ENCODE measurements at places on chromosomes 5 and 9.
A peak's percentile ranks its signal among the peaks of the same experiment; 100 is the strongest.

DNA sequence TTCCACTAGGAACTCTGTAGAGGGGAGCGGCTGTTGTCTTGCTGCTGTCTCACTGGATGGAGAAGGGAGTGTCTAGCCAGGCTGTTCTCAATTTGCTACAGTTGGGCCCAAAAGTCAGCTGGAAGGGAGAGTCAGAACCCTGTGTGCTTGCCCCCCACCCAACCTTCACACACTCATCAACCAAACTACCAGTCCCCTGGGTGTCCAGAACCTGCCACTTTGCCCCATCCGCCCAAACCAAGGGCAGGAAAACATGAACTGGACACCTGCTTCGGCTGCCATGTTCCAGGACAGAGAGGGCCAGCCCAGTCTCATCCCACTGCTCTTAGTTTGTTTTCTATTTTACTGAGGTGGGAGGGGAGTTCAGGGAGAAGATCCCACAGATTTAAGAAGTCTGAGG is 82.1 kb downstream of the S1PR3 start:
- DNase-seq = no peak

GRCh38 chr9:88730780-88731179 is 195.8 kb downstream of the NXNL2 start:
- no peak for DNase-seq

DNA sequence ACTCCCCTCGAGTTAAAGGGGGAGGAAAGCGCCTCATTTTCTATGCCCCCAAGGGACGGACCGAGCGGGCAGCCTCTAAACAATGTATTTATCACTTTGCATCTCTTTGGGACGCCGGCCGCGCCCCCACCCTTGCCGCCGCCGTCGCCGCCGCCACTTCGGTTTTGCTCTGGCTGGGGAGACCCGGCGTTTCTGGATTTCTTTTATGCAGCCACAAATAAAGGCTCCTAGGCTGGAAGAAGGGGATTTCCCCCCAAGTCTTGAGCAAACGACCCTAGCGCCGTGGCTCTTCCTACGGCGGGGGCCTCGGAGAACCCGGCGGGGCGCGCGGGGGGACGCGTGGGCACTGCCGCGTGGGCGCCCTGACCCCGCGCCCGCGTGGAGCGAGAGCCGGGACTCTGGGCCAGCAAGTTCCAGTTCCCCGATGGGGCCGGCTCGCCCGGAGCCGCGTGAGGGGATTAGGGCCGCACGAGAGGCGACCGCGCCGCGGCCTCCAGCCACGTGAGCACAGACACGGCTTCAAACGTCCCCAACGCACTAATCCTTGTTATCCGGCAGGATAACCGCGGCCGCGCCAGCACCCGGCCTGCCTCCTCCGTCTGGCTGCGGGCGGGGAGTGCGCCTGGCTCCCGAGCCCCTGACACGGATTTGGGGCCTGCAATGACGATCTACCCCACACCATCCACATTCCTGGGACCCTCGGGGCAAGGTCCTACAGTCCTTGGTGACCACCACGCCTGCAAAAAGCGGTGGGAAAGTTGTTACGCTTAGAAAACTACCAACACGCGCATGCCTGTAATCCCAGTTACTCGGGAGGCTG is 7.9 kb upstream of the NEUROG1 start:
- DNase-seq = no peak

- DNase-seq = peak; percentile 70
Observed at GRCh38 chr9:122125158-122125508, 32.0 kb upstream of the TTLL11 start.

GRCh38 chr9:104256031-104256695 is 162.1 kb downstream of the SMC2 start:
- DNase-seq = no peak

- no peak for DNase-seq
Observed at GRCh38 chr5:170986598-170986997, 124.8 kb downstream of the RANBP17 start.

DNA sequence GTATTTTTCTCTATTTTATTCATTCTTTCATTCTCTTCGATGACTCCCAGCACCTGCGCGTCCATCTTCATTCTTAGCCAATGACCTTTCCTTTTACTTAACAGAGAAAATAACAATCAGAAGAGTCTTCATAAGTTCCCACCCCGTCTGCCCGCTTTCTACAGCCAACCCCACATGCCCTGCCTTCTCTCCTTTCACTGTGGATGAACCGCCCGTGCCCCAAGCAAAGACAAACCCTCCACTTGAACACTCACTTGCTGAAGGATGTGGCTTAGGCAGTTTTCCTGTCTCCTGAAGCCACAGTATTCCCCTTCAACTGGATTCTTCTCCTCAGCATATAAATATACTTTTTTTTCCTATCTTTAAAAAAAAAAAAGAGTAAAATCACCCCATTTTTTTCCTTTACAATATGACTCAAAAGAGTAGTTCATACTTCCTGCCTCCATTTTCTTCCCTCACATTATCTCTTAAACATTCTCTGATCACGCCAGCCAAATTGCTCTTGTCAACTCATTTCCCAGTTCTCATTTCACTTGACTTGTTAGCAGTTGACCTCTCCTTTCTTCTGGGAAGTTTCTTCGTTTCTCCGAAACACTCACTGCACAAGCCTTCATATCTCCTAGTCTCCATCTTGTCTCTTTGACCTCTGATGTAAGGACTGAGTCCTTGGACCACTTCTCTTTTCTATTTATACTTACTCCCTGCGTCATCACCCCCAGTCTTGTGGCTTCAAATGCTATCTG is 11.1 kb downstream of the NIPSNAP3B start:
- DNase-seq = no peak

- no peak for DNase-seq
Observed at GRCh38 chr9:106560540-106560939, 302.4 kb upstream of the ZNF462 start.

DNA sequence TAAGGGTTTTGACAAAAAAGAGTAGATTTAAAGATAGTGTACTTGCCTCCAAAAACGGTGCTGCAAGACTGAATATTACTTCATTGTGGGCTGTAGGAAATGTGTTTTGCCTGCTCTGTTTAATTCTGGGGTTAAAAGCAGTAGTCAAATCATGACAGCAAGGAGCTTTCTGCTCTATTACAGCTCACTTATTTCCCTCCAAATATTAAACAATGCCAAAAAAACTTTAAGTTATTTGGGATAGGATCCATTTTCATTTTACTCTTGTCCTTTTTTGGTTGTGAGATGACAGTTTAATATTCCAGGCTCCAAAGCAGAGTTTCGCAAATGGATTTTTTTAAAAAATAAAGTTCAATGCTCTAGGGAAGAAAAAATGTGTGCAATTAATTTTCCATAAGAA is 340.4 kb upstream of the RGMB start:
- DNase-seq = no peak

All from activated CD4-positive, alpha-beta T cell treated with anti-CD3 and anti-CD28 coated beads for 1 hour (primary cell).